ENCODE measurements at places on chromosomes 16 and 17.

GRCh38 chr16:48422537-48422936, 37.3 kb upstream of the SIAH1 start:
- DNase-seq: no peak

GRCh38 chr17:40775945-40776344, 3.9 kb upstream of the KRT26 start:
- DNase-seq: no peak

DNA sequence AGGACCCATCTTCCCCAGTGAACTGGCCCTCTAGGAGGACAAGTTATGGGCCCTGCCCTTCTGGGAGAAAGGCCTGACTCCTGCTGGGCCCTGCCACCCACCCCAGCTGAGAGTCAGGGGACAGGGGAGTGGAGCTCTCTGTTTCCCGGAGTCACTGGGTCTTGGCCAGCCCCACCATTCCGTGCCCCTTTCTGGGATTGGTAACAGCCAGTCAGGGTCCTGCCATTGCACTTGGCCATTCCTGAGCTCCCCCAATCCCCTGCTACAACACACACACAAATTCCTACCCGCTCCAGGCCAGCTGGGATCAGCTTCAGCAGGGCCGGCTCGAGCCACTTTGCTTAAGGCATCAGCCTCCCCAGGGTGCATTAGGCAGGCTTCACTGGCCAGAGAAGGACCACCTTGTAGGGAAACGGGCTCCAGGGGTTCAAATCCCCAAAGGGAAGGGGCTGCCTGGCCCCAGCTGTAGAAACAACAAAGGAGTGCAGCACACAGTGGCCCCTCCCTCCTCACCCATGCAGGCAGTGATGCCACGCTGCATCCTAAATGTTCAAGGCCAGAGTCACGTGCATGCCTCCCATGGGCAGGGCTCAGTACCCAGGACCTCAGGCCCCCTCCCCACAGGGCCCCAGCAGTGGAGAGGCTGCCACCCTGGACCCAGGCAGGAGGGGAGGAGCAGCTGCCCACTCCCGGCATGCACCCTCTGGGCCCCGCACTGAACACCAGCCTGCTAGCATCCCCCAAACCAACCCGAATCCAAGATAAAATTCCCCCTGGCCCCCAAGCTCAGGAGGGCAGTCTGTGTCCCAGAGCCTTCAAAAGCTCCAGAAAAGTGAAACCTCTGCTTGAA, 37.7 kb downstream of the C16orf78 start:
- DNase-seq: no peak

GRCh38 chr17:57405491-57406072, 149.3 kb downstream of the MSI2 start:
- no peak for DNase-seq

DNA sequence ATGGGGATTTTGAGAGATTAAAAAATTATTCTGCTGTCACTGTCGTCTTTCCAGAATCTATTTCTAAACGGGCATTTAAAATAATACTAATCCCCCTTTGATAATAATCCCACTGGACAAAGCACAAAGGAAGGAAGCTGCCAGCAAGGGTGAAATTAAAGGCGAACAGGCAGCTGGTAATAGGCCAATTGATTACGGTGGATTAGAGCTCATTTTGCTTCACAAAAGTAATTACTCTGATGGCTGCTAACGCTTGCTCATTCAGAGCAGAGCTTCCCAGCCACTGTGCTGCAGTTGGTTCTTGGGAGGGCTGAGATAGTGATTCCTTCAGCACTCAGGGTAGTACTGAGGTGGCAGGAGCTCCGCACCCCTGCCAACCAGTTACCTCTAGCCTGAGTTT, 205.7 kb downstream of the SNX29 start:
- DNase-seq: no peak

DNA sequence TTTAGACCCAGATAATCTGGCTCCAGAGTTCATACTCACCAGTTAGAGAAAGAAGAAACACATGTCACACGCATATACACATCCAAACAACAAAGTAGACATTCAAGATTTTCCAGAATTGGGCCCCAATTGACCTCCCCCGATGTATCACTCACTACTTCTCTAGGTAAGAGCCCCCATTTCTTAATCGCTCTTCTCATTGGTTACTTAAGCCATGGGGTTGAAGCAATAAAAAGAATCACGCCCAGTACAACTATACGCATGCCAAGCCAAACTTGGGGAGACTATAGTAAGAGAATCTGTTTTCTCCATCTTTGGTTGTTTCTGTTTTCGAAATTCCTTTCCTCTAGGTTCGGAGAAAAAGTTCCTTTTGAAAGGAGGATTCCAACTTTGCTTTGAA, 565 bp downstream of the DDX52 start:
- DNase-seq: peak; percentile 13

DNA sequence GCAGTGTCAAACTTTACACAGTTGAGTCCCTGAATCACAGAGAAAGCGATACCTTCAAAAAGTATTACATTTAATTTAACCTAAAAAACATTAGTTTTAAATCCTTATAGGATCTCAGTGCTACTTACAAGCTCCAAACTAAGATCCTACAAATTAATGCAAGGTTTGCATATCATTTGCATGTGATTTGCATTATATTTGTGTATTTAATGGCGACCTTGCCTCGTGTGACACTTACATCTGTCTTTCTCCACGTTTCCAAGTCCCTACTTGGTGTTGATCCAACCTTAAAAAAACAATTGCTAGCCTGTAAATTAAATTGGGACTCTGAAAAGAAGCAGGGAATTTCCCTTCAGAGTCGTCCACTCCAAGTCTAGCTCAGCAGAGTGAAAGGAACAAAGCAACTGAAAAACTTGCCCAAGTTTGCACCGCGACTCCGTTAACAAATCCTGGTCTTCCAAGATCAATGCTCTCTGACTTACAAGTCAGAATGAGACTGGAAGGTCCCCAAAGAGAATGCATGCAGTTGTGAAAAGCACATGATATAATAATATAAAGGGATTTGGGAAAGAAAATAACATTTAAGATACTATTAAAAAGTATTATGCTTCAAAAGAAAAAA, 739 bp upstream of the FAM117A start:
- no peak for DNase-seq

DNA sequence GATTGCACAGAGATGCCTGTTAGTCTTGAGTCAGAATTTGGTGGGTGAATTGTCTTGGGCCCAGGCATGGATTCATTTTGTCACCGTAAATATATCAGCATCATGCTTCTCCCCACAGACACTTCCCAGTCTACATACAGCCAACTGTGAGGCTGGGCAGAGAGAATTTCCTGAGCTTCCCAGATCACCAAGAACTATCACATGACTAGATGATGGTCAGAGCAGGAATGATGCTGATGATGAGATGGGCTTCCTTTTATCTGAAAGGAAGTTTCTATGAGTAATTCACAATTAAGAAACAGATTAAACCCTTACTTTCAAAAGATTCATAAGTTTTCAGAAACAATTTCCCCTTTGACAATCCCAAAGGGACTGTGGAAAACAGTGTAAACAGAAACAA, 323 bp upstream of the KRTAP9-9 start:
- DNase-seq: peak; percentile 12

DNA sequence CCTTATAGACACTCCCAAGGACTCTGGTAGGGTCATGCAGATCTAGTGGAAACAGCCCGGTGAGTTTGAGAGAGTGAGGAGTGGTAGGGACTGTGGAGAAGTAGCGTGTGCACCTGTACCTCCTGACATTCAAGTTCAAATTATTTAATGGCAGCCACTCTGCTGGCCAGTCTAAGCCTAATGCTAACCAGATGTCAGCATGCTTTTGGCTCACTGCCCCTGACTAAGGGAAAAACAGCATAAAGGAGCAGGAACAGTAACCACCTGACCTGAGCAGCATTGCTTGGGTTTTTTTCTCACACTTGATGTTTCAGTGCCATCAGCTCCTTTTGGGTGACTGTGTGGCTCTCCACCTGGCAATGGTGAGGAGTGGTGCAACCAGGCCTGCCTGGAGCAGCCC, 23.8 kb upstream of the SLC12A3 start:
- peak; percentile 44 for DNase-seq

- DNase-seq: no peak
Observed at GRCh38 chr17:10229181-10229580, 30.8 kb upstream of the GAS7 start.

DNA sequence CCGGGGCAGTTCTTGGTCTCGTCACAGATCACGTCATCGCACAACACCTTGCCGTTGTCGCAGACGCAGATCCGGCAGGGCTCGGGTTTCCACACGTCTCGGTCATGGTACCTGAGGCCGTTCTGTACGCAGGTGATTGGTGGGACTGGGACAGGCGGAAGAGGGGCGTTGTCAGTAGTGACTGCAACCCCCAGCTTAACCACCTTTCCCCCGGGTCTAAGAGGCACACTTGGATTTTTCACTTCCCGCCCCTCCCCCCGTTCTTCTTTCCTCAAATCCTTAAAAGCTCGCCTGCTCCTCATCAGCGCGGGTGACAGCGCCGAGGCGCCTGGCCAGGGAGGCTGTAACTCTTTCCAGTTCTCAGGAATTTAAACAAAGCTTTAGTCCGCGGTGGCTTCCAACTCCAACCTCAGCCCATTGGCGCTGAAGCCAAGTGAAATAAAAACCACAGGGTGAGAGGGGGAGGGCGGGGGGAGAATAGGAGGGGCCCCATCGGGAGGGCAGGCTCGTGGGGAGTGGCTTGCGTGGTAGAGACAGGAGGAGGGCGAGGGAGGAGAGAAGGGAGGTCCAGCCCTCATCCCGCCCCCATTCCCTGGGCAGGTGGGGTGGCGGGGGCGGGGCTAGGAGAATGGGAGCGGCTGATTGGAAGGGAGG, 1.5 kb downstream of the COL1A1 start:
- DNase-seq: peak; percentile 95

DNA sequence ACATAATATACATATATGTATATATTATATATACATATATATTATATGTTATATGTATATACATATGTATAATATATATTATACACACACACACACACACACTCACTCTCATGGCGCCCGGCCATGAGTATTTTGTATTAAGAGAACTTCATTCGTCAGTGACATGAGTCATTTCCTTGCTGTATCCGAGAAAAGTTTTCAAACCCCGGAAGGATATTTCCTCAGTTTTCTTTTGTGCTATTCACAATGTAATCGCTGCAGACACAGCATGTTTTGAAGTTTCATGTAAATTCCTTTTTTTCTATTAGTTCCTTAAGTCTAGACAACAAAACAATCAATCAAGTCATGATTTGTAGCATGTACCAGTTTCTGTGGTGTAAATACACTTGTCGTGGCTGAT, 33.3 kb downstream of the OR1D5 start:
- peak; percentile 71 for DNase-seq

- no peak for DNase-seq
Observed at GRCh38 chr16:10678655-10679054, 16.1 kb downstream of the TEKT5 start.

- no peak for DNase-seq
Observed at GRCh38 chr16:84361546-84361945, 6.8 kb upstream of the ATP2C2 start.

DNA sequence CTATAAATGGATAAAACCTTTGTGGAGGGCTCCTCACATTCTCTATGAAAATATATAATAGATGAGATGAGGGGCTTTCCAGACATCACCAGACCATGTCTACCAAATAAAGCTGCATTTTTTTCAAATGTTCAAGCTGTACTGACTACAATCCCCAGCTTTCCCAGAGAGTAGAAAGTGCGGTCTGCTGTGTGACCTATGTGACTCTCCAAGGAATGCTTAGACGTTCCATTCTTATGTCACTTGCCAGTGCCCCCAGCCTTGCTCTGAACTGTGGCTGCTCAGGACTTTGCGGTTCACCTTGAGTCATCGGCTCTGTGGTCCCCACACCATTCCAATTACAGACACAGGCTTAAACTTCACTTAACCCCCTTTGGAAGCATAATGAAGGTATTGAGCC, 47.8 kb upstream of the SCNN1B start:
- DNase-seq: peak; percentile 44

- DNase-seq: no peak
Observed at GRCh38 chr17:83113792-83114191, 34.4 kb downstream of the METRNL start.

DNA sequence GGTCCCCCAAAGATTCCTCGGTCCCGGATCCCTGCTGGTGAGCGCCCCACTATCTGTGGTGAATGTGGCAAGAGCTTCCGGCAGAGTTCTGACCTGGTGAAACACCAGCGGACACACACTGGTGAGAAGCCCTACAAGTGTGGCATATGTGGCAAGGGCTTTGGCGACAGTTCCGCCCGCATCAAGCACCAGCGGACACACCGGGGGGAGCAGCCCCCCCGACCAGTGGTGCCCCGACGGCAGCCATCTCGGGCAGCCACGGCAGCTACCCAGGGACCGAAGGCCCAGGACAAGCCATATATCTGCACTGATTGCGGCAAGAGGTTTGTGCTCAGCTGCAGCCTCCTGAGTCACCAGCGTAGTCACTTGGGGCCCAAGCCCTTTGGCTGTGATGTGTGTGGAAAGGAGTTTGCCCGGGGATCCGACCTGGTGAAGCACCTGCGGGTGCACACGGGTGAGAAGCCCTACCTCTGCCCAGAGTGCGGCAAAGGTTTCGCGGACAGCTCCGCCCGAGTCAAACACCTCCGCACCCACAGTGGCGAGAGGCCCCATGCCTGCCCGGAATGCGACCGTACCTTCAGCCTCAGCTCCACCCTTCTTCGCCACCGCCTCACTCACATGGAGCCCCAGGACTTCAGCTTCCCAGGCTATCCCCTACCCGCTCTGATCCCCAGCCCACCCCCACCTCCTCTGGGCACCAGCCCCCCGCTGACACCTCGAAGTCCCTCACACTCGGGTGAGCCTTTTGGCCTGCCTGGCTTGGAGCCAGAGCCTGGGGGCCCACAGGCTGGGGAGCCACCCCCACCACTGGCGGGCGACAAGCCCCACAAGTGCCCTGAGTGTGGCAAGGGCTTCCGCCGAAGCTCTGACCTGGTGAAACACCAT, 2.8 kb downstream of the ZNF48 start:
- no peak for DNase-seq

DNA sequence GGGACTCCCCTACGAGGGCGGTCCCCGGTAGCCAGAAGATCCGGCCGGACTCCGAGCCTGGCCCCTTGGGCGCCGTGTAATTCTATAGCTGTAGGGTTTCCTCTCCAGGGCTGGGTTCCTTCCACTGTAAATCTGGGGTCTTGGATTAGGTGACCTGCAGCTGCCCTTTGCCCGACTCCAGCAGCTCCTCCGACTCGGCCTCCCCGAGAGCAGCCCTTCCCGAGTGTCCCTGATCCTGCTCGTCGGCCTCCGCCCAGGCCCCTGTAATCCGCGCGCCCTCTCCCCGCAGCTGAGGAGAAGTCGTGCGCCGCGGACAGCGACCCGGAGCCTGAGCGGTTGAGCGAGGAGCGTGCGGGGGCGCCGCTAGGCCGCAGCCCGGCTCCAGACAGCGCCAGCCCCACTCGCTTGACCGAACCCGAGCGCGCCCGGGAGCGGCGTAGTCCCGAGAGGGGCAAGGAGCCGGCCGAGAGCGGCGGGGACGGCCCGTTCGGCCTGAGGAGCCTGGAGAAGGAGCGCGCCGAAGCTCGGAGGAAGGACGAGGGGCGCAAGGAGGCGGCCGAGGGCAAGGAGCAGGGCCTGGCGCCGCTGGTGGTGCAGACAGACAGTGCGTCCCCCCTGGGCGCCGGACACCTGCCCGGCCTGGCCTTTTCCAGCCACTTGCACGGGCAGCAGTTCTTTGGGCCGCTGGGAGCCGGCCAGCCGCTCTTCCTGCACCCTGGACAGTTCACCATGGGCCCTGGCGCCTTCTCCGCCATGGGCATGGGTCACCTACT, 5.5 kb downstream of the TBX2 start:
- DNase-seq: no peak

GRCh38 chr16:85152414-85153030, 40.2 kb upstream of the CIBAR2 start:
- no peak for DNase-seq

GRCh38 chr17:386141-386876, 33.7 kb upstream of the RPH3AL start:
- peak; percentile 44 for DNase-seq

GRCh38 chr17:42387661-42388380, 421 bp downstream of the STAT3 start:
- DNase-seq: no peak
